ENCODE measurements at places on chromosomes 13 and 19. TPM values are rescaled to one million over a fixed set of nuclear protein-coding genes. Genes with fewer than 3 reads are reported as not detected.

HAUS5 gene
- 13.9 TPM for total RNA-seq

ZNF90 gene
- 12.7 TPM for total RNA-seq

NLRP9 gene
- not detected for total RNA-seq

PDE4C gene
- 0.42 TPM for total RNA-seq

SDHAF1 gene
- 70.5 TPM for total RNA-seq

ETV2 gene
- not detected for total RNA-seq

DOCK9 gene
- 58.6 TPM for total RNA-seq

FREM2 gene
- not detected for total RNA-seq

MEDAG gene
- total RNA-seq: 634 TPM

RNF17 gene
- not detected for total RNA-seq

CACNA1A gene
- 2.3 TPM for total RNA-seq

ZNF738 gene
- 4.2 TPM for total RNA-seq

EFNA2 gene
- total RNA-seq: not detected

OR10H4 gene
- total RNA-seq: not detected

ZNF562 gene
- total RNA-seq: 35.6 TPM

PRKCSH gene
- 121 TPM for total RNA-seq

SLC46A3 gene
- 10.8 TPM for total RNA-seq

ZNF536 gene
- total RNA-seq: 0.41 TPM

LRRC4B gene
- total RNA-seq: 5.3 TPM

ZNF700 gene
- total RNA-seq: 12.5 TPM

APC2 gene
- total RNA-seq: 0.78 TPM

DYRK1B gene
- total RNA-seq: 10.2 TPM

SIGLECL1 gene
- not detected for total RNA-seq

CFD gene
- total RNA-seq: 781 TPM
